ENCODE measurements at places on chromosomes 13 and 19.

DNA sequence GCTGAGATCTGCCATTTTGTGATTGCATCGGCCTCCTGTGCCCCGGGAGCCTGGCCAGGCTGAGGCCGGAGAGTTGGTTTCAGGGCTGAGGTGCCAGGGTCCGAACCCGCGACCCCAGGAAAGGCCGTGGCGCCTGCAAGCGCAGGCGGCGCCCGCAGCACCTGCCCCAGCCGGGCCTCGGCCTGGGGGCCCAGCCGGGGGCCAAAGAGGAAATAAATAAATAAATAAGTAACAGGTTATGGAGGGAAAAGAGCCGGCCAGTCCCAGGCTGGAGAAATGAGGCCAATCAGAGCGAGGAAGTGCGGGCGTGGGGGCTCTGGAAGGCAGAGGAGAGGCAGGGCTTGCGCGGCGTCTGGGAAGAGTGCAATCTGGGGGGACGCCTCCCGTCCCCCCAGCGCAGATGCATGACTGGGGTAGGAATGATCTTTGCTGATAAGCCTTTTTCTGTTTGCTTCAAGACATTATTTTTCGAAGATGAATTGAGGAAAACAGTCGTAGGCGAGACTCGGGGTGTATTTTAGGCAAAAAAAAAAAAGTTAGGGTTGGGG, 145.6 kb upstream of the ZNF536 start:
- no peak for DNase-seq

DNA sequence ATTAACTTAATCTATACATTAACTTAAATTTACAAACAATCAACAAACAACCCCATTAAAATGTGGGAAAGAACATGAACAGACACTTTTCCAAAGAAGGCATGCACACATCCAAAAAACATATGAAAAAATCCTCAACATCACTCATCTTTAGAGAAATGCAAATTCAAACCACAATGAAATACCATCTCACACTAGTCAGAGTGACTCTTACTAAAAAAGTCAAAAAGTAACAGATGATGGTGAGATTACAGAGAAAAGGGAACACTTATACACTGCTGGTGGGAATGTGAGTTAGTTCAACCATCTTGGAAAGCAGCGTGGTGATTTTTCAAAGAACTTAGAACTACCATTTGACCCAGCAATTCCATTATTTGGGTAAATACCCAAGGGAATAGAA, 759.2 kb upstream of the SLITRK1 start:
- DNase-seq: no peak

DNA sequence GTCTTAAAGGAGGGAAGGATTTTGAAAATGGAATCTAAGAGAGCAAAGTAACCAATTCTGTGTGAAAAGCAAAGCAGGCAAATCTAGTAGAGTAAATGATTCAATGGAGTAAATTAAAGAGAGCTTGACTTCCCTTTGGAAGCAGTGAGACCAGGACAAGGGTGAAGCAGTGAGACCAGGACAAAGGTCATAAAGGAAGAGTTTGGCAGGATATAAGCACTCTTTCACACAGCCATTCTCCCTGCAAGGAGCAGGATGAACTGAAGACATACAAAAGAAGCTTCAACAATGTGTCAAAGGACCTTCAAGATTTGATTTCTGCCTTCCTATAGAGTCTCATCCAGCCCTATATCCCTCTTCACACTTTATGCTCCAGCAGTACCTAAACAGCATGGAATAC, 123.8 kb downstream of the ENOX1 start:
- no peak for DNase-seq

DNA sequence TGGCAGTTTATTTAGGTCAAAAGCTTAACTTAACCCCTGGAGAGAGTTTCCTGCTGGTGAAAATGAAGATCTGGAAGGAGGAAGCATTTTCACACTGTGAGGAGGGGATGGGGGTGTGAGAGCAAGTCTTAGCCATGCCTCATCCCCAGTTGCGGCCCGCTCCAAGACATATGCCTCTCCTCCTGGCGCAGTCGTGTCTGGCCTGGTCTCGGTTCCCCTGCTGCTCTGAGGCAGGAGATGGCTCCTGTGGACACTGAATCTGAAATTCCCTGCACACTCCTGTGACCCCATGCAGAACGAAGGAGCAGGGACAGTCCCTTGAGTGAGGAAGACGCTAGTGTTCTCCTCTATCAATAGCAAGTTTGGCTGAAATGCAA, 360 bp upstream of the ZNF69 start:
- DNase-seq: no peak
